ENCODE measurements at places on chromosomes 1 and 21.
A peak's percentile ranks its signal among the peaks of the same experiment; 100 is the strongest.

- no peak for DNase-seq
Observed at GRCh38 chr1:204282761-204283221, 69.0 kb upstream of the GOLT1A start.

DNA sequence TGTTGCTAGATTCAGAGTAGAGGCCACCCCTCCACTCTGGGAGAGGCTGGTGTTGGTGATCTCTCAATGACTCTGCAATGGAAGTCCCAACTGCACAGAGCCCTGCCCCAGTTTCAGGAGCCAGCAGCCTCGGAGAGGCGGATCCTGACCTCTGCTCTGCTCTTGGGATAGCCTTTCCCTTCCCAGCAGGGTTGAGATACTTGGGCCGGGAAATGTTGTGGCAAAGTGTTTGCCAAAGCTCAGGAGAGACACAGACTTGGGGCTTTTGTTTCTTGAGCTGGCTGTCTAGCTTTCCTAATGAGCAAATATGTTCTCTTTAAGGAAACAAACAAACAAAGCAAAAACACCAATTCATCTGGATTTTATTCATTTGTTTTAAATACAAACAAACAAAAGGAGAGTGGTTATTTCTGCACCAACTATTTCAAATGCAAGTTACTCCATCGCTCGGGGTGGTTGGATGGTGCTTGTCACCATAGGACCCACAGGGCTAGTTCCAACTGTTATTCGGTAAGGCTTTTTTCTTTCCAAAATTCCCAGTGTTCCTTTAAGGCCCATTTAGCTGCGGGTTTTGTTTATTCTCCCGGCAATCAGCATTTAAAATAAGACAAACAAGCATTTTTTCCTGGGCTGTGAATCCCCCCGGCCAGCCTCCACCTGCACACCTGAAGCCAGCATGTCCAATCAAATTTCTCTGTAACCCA is 193.9 kb upstream of the LMO4 start:
- no peak for DNase-seq

GRCh38 chr21:27502801-27503200 is 535.9 kb upstream of the ADAMTS5 start:
- DNase-seq: no peak

GRCh38 chr21:33133892-33134291 is 64.0 kb downstream of the OLIG1 start:
- no peak for DNase-seq

- no peak for DNase-seq
Observed at GRCh38 chr1:219189021-219189824, 15.5 kb downstream of the LYPLAL1 start.

DNA sequence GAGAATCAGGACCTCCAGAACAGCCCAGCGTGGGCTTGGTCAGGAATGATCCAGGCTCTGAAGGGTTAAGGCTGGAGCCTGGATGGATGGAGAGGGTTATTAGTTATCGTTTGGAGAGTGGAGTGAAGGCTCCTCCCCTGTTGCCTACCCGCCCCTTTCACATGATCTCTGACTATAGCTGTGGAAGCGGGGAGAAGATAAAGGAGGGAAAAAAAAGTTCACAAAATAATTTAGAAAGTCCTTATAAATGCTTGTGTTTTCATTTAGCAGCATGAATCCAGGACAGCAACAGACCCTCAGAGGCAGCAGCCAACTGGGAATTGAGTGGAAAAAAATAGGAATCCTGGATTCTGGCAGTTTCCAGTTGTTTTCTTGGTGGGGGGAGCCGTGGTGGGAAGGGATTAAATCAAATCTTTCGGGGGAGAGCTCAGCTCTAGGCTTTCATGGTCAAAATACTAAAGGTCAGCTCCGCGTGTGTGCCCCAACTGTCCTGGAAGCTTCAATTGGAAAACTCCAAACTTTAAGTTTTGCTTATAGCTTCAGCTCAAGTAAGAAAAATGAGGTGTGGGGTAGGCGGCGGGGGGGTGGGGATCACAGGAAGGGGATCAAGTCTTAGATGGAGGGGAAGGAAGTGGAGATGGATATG is 595 bp upstream of the DDR2 start:
- no peak for DNase-seq

GRCh38 chr1:21782349-21782867 is 541 bp downstream of the USP48 start:
- peak; percentile 50 for DNase-seq

- DNase-seq: no peak
Observed at GRCh38 chr1:200627575-200628222, 7.1 kb upstream of the KIF14 start.

GRCh38 chr1:14994841-14995437 is 158.6 kb upstream of the TMEM51 start:
- DNase-seq: no peak

- no peak for DNase-seq
Observed at GRCh38 chr1:184669391-184669790, 85.3 kb downstream of the EDEM3 start.

DNA sequence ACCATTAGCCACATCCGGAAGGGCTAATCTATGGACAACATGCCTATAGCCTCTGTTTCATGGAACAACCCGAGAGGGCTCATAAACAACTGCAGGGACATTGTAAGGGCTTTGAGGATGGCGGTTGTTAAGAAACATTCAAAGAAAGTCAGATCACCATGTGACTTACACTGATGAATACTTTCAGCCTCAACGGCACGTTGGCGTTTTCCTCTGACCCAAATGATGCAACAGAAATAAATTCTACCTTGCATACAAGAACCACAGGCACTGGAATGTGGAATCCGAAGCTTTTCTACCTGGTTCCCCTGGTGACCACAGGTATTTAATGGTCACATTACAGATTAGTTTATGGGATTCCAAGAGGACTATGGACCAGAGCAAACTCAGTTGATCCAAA is 107.0 kb downstream of the CLIC6 start:
- no peak for DNase-seq

- DNase-seq: no peak
Observed at GRCh38 chr1:22521692-22522091, 41.6 kb upstream of the EPHA8 start.

Measured in NCI-H1092 (cell line).